ENCODE measurements at places on chromosomes 12 and 14.

DNA sequence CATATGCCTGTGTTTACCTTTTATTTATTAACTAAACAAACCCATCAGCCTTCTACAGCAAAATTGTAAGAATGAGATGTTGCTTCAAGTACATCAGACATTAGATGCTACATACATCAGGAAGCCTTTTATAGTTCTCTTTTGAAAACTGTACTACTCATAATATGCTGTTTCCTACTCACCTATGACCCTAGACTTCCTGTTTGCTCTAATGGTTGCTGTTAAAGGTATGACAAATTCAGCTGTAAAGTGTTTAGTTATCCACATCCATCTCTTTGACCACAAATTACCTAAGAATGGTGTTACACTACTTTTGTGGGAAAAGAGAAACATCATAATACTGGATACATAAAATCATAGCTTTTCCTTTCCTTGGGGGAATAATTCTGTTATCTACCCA lies 220.0 kb downstream of the RAD51B start:
- DNase-seq: no peak

- DNase-seq: no peak
Measured at GRCh38 chr12:103020839-103021238, 63.4 kb downstream of the ASCL1 start.

DNA sequence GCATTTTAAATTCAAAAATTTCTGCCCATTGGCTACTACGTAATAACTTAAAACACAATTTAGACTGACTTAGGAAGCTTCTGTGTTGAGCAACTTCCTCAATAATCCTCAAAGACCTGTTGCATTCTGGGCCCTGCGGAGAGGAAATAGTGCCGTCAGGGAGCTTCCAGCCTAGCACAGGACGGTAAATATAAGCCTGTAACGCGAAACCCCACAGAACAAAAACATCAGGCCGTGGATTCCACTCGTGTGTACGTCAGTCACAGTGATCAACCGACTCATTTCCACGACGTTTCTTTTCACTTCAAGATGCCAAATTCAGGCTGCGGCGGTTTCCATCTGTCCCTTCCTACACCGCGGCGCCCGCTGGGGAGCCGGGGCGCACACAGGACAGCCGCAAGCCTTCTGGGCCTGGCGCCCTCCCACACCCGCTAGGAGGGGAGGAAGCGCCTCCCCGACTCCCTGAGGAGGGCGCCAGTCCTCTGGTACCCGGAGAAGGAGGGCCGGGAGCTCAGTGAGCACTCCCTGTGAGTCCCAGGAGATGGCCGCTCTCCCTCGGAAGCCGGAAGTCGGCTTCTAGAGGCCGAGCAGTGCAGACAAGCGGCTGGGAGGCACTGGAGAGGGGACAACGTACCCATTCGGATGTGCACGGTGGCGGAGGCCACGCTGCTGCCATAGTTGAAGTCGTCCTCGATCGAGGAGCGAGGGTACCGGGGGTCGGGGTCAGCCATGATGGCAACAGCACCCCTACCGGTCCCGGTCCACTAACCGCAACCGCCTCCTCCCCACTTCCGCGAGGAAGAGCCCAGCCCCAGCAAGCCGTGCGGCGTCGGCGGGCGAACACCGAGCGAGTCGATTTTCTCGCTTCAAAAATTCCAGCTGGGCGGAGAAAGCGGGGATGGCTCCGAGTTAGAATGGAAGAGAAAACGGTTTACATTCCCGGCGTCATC lies at the start of gene TMBIM4:
Gene TMBIM4, minus strand, starts transcription at position 776 of the 950 bp plus-strand sequence. Its CDS starts 45 bp downstream, at position 731.
- peak; percentile 87 for DNase-seq

- DNase-seq: no peak
Measured at GRCh38 chr14:22733829-22734228, 32.7 kb upstream of the OXA1L start.

DNA sequence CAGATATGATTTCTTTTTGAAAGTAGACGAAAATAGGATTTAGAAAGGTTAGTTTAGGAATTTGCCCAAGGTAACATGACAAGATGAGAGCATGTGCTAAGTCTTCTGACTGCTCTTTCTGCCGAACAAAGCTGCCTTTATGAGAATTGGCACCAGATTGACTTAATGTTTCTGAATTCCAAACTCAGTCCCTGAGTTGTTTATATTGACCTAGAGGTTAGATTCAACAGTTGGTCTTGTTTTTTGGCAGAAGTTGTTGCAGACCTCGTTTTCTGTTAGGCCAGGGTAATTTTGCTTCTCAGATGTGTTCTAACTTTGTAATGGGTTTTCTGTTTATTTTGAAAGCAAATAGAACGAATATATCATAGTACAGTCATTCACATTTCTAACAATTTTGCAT lies 61.5 kb upstream of the LRTM2 start:
- DNase-seq: no peak
